ENCODE measurements at places on chromosomes 6 and 20. TPM values are rescaled to one million over a fixed set of nuclear protein-coding genes. Genes with fewer than 3 reads are reported as not detected.

- no peak for DNase-seq
Observed at GRCh38 chr6:10733151-10733715, 10.4 kb downstream of the TMEM14C start.

DNA sequence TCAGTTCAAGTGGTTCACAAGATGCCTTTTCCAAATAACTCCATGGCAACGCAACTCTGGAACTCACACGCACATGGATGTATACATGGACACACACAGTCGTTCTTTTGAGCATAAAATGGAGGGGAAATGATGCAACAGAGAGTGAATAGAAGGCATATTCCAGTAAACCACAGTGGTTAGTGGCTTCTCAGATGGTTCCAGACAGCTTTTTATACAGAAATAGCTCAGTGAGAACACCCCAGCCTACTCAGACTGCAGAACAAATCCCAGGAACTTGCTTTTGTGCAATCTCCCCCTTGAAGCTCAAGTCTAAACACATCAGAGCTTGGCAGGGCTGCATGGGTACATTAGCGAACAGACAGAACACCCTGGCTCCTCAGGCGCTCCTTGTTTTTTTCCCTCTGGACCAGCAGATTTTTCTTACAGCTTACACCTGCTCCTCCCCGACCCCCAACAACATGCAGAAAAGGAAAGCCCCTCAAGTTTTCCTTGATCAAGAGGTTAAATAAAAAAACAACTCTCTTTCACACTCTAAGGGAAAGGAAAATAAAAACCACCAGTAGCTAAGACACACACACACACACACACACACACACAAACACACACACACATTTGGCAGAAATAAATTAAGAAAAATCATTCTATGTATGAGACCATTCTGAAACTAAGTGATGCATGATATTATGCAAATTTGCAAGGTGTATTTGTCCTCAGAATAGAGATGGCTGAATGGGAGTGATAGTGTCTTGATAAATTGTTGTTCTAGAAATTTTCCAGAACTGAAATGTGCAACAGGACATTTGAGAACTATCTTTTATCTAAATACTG is 51.2 kb upstream of the RANBP9 start:
- DNase-seq = no peak

DNA sequence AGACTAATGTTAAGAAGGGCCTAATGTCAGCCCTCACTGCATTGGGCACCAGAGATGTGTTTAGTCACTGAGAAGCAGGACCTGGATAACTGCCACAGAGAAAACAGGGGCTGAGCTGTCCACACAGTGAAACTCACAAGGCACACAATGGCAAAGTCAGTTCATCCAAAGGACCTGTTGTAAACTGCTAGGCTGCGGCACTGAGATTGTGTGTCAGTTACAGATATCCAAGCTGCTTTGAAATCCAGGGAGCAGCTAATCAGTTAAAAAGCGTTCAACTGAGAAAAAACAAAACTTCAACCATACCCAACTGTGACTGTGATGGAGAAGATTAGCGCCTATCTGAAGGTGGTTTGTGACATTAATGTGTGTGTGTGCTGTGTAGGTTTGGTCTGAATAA is 27.8 kb upstream of the TMEM14A start:
- no peak for DNase-seq

GRCh38 chr20:19368351-19368750 is 155.9 kb downstream of the SLC24A3 start:
- no peak for DNase-seq

The KCNK5 gene
- 1.1 TPM for total RNA-seq

The PRSS16 gene
- total RNA-seq = not detected

- no peak for DNase-seq
Observed at GRCh38 chr20:9490161-9490560, 24.2 kb upstream of the LAMP5 start.

GRCh38 chr6:22765015-22765414 is 195.6 kb downstream of the HDGFL1 start:
- no peak for DNase-seq

The PDCD2 gene
- total RNA-seq = 42.2 TPM

DNA sequence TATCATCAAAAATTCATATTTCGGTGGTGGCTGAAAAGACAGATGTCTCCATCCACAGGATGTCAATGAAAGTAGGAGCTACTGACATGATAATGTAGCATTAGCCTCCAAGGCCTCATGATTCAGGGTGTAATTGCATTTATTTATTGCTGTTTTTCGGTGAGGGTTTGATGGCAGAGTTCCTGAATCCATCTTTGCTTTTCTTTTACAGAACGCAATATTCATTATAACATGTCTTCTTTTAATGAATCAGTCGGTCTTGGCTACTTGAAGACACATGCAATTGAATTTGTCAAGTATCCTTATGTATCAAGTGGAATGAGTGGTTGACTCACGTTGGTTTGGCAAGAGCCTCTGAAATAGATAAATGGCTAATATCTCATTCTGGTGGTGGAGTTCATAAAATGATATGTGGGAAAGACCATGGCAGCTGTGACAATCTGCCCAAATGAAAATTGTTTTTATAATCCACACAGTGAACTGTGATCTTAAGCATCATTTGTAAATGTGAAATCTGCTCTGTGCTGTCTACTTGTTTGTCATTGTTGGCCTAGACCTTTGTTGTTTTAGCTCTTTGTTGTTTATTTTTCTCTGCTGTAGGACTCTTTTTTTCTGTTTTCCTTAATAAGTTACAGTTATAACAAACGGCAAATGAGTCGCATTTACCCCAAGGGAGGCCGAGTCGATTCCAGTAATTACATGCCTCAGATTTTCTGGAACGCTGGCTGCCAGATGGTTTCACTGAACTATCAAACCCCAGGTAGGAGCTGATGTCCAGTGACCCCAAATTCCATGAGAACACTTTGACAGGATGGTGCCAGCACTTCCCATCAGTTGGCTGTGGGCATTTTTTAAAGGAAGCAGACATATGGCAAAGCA is 105.7 kb upstream of the LAMP5 start:
- no peak for DNase-seq

DNA sequence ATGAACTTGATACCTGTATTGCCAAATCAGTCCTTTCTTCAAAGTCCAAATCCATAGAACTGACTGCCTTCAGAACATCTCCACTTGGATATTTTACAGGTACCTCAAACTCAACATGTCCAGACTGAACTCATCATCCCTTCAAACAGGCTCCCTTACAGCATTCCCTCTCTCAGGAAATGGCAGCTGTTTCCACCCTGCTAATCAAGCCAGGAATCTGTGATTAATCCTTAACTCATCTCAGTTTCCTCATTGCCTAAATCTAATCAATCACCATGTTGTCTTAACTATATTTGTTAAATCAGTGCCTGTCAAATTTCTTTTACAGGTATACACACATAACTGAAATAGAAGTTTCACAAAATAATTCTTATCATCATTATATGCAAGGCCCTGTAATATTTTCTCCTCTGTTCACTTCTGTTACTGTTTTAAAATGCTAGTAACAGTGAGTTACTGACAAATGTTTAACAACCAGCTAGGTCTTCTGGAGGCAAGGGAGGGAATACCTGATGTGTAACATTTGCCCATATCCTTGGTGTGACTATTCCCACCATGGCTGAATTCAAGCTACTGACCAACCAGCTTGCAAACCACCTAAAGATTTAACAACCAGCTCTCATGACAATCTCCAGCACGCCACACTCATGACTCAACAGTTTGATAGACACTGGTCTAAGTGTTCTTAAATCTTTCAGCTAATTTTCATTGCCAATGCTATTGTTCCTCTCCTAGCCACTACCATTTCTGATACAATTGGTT is 124.9 kb downstream of the ADAT2 start:
- DNase-seq = no peak

The DZANK1 gene
- total RNA-seq = 0.41 TPM
